Activated CD8-positive, alpha-beta memory T cell treated with anti-CD3 and anti-CD28 coated beads, Interleukin-2, amount 50 U/mL, for 48 hours (primary cell): ENCODE measurements at places on chromosomes 11 and 22.

GRCh38 chr11:35953081-35953760, 9.4 kb downstream of the LDLRAD3 start:
- DNase-seq, result no peak

DNA sequence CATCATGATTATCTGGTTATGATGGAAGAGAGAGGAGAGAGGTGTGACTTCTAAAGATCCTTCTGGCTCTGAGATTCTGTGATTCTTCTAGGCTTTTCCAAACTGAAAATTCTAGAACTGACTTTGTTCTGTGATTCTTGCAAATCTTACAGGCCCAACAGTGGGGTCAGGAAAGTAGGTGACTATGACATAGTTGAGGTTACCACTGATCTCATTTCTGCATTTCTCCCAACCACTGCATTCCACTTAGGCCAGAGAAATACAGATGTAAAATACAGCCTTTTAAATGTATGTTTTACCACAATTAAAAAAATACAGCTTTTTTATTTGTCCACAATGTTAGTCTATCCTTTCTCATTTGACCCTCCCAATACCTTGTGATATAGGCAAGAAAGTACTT, 83.7 kb downstream of the STIM1 start:
- no peak for DNase-seq

DNA sequence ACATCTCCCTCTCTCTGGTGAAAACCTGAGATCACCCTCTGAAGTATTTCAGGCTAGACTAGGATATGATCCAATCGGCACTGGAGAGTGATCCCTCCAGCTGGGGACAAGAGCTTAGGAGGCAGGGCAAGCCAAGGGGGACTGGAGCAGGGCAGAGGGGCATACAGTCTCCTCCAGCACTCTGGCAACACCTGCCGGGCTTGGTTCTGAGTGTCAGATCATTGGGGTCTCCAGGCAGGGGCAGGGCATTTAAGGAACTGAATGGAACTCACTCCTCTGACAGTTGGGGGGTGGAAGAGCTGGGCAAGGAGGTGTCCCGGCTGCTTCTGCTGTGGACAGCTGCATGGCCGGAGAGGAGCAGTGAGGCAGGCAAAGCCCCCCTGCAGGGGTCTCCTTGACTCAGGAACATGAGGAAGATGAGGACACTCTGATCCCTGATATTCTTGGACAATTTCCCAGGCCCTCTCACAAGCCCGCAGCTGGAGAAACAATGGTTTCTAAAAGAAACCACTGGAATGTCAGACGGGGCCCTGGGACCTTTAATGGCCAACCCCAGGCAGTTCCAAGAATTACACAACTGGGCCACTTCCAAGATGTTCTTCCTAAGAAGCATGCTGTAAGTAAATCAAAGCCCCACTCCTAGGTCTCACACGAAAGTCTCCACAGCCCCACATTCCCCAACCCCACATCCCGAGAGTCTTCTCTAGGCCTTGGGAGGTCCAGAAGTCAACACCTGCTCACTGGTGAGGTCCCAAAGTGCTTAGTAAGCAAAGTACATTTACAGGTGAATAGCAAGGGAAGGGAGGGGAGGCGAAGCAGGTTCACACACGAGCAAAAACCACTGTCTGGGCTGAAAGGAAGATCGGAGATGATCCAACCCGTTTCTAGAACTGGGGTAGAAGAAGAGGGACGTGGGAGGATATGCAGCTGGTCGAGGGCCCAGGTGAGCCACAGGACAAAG, 1.2 kb upstream of the CCDC86 start:
- DNase-seq, result no peak

DNA sequence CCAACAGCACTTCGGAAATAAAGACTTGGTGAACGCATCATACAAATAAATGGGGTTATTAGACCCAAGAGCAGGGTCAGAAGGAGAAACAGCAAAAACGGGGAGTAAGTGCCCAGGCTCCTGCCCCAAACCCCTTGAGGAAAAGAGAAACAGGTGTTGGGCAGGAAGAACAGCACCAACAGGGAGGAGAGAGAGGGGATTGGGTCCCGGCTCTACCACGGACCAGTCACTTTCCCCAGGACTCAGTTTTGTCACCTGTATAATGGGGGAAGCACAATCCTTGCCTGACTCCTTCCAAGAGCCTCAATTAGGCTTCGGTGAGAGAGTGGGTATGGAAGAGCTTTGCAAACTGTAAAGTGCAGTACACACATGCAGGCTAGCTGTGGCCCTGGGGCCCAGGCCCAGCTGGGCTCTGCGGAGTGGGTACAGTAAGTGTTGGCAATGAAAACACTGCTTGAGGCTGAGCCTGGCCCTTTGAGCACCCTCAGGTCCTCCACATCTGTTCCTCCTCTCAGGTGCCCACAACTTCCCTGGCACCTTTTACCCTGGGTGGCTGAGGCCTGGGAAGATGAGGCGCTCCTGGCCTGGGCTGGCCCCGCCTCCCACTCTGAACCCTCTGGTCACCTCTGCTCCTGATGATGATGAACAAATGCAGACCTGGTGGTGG, 8.9 kb downstream of the SLC29A2 start:
- DNase-seq, result no peak

DNA sequence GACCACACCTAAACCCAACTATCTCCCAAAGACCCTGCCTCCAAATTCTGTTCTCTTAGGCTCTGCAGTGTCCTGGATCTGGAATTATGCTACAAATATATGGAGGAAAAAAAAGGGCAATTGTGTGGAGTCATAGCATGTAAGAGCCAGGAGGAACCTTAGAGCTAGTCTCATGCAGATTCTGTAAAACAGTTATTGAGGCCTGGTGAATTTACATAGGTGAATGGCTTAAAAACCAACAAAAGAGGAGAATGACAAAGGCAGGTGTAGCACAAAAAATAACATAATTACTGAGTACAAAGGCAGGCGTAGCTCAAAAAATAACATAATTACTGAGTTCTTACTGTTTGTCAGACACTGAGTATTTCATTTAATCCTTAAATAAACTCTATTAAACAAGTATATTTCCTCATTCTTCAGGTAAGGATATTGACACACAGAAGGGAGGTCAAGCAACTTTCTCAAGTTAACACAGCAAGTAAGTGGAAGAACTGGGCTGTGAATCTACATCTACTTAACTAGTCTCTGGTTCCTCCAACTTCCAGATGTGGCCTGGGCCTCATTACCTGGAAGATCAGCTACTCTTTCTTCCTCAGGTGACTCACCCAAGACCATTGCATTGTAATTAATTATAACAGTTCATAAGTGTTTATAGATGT, 938.9 kb upstream of the TENM4 start:
- DNase-seq, result no peak

GRCh38 chr22:46471901-46472721, 65.3 kb downstream of the CELSR1 start:
- no peak for DNase-seq

DNA sequence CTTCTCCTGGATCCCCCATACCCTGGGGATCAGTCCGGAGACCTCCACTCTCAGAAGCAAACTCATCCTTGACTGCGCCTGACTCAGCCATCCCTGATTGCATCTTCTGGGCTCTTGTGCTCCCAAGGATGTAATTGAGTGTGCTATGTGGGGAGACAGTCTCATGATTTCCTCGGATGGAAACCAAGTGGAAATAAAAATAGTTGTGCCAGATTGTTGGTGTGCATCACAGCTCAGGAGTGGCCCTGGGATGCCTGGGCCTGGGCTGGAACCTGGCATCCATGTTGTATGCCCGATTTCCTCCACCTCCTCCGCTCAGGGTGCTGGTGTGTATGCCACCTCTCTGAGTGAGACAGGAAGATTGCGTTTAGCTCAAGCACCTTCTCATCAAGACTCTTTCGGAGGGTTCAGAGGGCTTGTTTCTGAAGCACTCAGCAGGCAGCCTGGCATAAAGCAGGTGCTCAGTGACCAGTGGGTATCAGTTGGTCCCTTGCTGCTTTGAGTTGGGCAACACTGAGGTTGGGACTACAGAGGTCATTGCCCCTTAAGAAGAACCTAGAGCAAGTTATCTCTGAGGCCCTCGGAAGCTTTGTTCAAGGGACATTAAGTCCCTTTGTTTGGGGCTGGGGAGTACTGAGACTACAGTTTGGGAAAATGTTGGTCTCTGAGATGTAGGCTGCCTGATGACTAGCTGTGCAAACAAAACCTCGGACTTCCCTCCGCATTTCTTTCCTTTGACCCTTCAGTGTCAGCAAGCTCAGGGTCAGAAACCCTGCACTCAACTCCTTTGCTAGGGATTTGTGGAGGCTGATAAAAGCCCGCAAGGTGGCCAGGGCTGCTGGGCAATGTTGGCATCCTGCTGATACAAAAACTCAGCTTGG, 24.8 kb upstream of the MICAL2 start:
- no peak for DNase-seq

- DNase-seq, result no peak
These were observed 9.8 kb downstream of the IL17REL start for GRCh38 chr22:50002791-50003190.

DNA sequence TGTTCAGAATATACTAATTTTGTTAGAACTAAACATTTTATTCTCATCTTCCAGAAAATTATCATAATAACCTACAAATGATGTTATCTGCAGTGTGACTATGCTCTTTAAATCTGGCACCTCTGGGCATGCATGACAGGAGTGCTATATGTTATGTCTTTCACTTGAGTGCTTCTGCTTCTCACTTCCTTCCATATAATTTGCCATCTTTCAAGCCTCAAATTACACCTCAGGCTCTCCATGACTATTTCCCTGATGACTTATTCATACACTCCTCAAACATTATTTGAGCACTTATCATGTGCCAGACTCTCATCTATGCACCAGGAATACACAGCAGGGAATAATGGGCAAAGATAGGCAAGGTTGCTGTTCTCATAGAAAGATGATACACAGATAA, 219.3 kb upstream of the POU2AF2 start:
- no peak for DNase-seq

DNA sequence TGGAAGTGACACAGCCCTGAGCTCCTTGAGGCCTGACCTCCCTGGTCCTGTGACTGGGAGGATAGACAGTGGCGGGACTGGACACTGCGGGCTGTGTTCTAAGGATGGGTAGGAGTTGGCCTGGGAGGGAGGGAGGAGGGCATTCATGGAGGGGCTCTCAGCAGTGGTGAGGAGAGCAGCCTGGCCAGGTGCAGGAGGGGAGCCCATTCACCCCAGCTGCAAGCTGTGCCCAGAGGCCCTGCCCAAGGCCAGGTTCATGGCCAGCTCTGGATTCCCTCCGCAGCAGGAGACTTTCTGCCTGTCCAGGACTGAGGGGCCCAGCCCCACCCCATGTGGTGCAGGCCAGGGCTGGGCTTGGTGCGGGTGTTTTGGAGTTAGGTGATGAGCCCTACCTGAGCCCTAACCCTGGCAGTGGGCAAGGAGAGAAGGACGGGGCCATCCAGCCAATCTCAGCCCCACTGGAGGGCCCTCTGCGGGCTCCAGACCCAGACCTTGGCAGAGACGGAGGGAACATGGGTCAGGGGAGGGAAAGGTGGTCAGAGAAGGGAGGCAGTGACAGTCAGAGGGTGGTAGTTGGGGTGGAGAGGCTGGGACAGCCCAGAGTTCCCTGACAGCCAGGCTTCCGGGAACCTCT, 26.8 kb downstream of the CACNA1I start:
- DNase-seq, result no peak

DNA sequence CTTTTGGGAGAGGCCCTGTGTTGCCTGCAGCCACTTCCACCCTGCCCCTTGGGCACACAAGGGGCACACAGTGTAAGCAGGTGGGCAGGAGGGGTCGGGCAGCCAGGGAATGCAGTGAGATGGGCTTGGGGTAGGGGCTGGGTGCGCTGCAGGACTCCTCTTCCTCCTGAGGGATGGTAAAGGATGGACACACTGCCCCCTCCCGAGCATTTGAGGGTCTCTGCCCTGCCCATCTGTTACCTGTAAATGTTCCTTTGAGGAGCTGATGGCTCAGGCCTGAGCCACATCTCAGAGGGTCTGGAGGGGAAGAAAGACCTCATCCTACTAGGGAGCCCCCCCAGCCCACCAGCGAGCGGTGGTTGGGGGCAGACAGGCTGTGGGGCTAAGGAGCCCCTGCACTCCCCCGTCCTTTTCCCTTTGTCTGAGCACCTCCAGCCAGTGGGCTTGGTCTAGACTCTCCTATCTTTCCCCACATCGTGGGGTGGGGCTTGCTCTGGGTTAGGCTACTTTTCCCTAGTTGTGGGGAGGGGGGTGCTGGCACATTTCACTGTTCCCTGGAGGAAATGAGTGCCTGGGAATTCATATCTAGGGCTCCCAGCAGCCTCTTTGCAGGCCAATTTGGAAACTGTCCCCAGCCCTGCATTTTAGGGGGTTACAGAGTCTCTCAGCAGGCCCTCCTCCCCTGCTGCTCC, 1.7 kb upstream of the TSSC4 start:
- DNase-seq, result no peak

- no peak for DNase-seq
These were observed 27.9 kb downstream of the ASCC2 start for GRCh38 chr22:29810216-29810615.
